NCI-H2081 treated with DMSO at 0.1 percent for 48 hours (cell line): ENCODE measurements at places on chromosomes 5 and 9.

- no peak for DNase-seq
Measured at GRCh38 chr5:160230686-160231527, 1.6 kb downstream of the FABP6 start.

DNA sequence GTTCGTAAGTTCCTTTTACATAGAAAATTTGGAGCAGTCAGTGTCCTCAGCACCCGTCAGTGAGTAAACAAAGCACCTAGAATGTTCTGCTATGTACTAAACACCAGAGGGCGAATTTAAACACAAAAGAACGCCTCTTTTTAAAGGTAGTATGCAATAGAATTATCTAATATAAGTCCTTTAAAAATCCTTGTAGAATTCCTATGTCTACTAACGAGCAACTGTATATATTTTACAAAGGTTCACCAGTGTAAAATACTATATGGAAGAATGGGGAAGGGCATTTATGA is 499 bp upstream of the TMEM232 start:
- no peak for DNase-seq

DNA sequence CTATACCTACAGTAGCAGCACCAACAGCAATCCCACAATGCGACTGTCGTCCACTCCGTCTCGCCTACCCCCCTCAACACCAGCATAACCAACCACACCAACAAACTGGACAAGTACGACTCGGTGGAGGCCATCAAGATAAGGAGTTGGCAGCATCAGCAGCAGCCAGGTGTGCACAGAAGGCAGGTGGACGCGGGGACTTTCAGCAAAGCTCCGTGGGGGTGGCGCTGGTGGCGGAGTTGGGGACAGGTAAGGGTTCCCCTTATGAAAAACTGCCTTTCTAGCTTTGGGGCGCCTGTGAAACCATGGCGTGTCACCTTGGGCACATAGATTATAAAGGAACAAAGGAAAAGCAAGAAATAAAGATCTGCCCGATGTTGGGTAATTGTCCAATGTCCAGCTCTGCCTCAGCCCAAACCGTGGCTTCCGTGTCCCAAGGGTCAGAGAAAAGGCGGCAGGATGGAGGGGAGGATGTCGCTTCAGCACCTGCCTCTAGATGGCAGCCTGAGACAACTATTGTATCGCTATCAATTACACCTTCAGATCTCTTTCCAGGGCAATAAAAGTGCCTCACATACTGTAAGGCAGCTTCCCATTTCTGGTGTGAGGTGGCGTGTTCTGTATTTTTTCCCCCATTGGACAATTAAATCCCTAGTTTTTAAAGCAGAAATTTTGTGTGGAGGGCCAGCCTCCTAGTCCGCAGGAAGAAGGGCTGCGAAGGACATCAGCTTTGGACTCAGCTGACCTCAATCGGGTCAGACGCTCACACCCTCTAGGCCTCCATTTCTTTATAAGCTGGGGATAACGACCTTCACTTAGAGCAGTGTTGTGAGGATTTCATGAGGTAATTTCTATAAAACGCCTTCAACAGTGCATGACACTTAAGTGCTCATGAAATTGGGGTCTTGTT is 58.8 kb downstream of the MTRR start:
- DNase-seq = peak; percentile 77

DNA sequence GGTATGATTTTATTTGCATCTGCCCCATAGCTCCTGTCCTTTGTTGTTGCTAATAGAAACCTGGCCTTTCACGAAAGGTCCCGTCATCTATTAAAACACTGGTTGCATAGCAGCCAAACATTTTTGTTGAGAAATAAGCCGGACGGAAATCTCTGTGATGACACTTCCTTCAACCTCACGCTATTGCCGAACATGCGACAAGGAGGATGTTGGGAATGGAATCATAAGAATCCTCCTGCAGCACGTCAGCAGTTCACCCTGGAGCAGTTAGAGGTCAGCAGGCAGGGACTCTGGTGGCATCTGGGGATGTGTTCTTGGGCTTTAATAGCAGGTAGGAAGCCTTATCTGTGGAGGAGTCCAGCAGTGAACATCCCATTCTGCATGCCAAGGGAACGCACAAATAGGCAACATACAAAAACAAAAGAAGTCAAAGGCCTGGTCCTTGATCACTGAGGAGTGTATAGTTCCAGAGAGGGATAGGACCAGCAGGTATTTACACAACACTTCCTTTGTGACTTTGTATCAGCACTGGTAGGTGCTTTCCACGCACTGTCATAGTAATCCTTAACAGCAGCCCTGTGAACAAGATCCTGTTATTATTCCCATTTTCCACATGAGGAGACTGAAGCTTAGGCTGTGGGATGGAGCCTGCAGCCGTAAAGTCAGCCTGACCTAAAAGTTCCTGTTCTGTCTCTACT is 33.4 kb downstream of the ARHGAP26 start:
- DNase-seq = no peak

DNA sequence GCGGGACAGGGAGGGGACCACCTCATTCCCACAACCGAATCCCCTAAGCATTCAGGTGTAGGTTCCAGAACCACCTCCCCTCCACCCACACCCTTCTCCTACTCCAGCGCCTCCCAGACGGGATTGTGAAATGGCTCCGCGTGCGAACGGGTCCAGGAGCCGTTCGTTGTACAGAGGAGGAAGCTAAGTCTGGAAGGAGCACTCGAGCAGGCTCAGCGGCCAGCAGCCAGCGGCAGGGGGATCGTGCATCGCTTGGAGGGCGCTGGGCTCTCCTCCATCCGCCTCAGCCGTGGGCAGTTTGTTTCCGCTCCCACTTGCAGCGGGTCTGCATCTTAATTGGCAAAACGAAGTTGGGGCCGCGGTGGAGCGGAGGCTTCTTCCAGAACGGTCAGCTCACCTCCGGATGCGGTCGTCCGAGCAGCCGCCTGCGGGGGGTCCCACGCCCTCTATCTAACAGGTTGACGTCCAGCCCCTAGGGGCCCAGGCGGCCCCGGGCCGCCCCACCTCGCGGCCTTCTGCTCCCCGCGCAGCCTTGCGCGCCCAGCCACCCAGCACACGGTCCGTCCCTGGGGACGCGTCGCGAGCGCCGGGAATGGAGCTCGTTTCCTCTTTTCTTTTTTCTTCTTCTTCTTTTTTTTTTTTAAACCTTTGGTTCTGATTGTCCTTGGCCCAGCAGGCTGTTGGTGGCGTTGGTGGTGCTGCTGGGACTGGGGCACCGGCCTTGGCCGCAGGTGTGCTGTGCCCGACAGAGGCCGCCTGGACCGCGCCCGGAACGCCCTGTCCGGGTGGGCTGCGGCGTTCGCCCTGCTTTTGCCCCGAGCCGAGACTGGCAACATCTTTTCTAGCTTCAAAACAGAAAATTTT is 3.9 kb upstream of the BARX1 start:
- DNase-seq = no peak

GRCh38 chr9:87307848-87308247 is 189.8 kb upstream of the DAPK1 start:
- DNase-seq = no peak

GRCh38 chr5:2542821-2543220 is 208.7 kb downstream of the IRX2 start:
- DNase-seq = no peak

GRCh38 chr5:111746791-111747190 is 10.2 kb downstream of the NREP start:
- no peak for DNase-seq
